Activated CD4-positive, alpha-beta T cell treated with anti-CD3 and anti-CD28 coated beads, Interleukin-2, amount 50 U/mL, for 24 hours (primary cell): ENCODE measurements at places on chromosomes 5 and 9.

DNA sequence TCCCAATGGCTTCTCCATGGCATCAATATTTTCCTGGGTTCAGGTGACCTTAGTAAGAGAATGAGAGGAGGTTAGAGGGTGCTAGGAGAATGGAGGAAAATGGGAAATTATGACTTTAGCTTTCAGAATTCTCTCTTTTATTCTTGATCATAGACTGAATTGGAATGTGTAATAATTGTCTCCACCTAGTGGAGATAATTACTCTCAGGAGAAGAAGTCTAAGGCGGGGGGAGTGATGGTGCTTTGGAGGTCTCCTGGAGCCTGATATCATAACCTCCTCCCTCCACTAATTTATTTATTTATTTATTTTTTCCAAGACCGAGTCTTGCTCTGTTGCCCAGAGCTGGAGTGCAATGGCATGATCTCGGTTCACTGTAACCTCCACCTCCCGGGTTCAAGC lies 221.3 kb downstream of the GRIA1 start:
- DNase-seq: no peak

DNA sequence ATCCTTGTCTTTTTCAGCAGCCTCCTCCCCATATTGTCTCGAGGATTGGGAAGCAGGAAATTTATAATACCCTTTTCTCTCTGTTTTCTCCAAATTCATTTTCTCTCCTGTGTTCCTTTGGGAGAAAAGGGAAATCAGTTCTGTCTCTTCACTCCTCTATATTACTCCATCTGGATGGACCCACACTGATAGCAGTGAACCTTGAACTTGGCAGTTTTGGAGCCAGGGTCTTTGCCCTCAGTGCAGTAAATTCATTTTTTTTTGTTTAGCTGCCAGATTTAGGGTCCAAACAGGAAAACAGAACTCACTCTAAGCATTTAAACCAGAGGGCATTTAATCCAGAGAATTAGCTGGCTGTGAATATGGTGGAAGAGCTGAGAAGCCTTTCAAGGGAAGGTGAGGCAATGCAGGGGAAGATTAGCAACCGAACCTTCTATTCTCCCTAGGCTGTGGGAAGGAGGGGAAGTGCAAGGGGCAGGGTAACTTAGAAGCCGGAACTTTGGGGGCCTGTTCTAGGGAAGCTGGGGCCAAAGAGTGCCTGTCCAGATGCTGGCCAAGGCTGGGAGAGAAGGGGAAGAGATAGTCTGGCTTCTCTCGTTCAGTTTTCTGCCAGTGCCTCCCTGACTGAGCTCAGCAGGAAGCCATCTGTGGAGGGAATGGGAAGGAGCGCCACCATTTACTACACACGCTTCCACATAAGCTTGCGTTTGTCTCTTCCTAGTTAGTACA lies 16.3 kb upstream of the NPR2 start:
- no peak for DNase-seq

GRCh38 chr9:29211580-29212396 lies 1638.5 kb upstream of the C9orf72 start:
- DNase-seq: no peak

DNA sequence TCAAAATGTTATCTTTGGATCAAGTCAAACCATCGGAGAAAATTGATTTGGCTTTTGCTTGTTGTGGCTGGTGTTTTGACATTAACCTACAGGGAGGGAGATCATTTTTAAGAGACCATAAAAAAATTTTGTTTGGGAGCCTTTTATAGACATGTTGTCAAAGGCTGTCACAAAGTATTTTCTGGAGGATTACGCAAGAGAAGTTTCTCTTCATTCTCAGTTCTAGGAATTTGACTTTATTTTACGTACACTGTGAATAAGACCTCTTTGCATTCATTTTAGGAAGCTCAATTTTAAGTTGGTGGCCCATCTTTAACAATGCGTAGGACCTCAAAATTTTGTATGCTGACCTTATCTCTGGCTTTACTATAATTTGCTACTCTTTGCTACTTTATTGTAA lies 50.2 kb upstream of the SLC44A1 start:
- DNase-seq: no peak

- no peak for DNase-seq
These were observed 153.7 kb downstream of the FGF1 start for GRCh38 chr5:142531977-142532780.

- no peak for DNase-seq
These were observed 58.5 kb downstream of the PPIC start for GRCh38 chr5:122978068-122978467.

- no peak for DNase-seq
These were observed 121.0 kb upstream of the RETREG1 start for GRCh38 chr5:16737620-16738364.

DNA sequence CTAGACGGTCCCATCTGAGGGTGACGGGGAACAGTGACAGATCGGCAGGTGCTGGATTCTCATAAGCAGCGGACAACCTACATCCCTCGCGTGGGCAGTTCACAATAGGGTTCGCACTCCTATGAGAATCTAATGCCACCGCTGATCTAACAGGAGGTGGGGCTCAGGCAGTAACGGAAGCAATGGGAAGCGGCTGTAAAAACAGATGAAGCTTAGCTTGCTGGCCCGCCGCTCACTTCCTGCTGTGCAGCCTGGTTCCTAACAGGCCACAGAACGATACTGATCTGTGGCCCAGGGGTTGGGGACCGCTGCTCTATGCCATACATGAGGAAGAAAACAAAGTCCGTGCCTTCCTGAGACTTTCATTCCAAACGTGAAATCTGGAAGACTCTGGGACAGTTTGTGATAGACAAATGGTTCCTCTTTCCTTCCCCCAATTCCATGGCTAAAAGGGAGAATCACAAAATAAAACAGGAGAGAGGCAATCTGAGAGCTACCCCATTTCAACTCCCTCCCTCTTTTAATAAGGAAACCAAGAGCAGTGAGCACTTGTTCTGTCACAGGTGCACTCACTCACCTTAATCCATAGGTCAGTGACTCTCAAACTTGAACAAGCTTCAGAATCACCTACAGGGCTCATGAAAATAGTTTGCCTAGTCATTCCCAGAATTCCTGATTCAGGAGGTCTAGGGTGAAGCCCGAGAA lies 12.1 kb downstream of the PDCL start:
- DNase-seq: peak; percentile 9

GRCh38 chr5:32136342-32136741 lies 37.8 kb downstream of the GOLPH3 start:
- no peak for DNase-seq

DNA sequence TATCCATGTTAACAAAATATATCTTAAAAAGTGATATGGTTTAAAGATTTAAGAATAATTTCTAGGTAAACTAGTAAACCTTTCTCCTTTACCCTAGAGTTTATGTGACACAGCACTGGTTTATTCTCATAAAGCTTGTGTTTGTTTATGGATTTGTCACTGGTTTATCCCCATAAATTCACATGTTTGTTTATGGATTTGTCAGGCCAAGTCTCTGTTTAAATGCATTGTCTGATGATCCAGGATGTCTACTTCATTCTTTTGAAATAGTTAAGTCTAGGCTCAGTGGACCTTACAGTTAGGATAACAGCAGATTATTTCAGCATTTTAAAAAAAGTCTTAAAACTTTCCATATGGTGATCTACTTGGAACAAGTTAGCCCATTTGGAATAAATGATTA lies 334.0 kb downstream of the ARRDC3 start:
- DNase-seq: no peak

GRCh38 chr9:103661663-103662062 lies 432.4 kb upstream of the SMC2 start:
- DNase-seq: no peak

DNA sequence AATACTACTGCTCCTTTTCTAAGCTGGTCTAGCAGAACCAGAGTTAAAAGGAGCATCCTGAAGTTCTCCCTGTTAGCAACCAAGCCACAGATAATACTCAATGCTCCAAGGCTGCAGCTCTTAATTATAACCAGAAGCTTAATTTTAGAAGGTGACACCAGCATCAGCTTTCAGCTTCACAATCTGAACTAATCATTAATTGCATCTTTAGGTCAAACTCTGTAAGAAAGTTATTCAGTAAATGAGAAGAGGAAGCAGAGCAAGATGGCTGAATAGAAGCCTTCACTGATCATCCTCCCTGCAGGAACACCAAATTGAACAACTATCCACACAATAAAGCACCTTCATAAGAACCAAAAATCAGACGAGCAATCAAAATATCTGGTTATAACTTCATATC lies 38.5 kb downstream of the APBA1 start:
- DNase-seq: no peak

DNA sequence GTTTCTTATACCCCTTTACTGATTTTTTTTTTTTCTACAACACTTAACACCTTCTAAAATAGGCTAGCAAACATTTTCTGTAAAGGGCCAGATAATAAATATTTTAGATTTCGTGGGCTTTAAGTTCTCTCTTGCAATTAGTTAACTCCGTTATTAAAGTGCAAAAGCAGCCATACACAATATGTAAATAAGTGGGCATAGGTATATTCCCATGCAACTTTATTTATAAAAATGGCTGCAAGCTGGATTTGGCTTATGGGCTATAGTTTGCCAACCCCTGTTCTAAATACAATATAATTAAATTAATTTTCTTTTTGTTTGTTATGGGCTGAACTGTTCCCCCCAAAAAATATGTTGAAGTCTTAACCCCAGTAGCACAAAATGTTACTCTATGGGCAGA lies 10.8 kb downstream of the IL6ST start:
- no peak for DNase-seq

DNA sequence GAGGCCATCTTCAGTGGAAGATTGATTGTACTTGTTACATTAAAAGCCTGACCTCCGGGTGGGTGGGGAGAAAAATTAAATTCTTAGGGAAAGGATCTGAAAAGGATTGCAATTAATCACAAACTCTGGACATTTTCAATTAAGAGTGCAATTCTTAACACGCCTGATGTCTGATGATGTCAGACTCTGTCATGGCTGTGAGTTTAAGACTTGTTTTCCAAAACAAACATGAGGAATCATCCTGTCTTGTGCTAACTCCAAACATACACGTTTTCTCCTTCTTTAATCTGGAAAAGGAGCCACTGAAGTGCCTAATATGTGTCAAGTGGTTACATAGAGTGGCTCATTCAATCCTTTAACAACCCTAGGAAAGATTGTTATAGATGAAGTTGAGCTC lies 60.4 kb upstream of the SMIM23 start:
- no peak for DNase-seq

DNA sequence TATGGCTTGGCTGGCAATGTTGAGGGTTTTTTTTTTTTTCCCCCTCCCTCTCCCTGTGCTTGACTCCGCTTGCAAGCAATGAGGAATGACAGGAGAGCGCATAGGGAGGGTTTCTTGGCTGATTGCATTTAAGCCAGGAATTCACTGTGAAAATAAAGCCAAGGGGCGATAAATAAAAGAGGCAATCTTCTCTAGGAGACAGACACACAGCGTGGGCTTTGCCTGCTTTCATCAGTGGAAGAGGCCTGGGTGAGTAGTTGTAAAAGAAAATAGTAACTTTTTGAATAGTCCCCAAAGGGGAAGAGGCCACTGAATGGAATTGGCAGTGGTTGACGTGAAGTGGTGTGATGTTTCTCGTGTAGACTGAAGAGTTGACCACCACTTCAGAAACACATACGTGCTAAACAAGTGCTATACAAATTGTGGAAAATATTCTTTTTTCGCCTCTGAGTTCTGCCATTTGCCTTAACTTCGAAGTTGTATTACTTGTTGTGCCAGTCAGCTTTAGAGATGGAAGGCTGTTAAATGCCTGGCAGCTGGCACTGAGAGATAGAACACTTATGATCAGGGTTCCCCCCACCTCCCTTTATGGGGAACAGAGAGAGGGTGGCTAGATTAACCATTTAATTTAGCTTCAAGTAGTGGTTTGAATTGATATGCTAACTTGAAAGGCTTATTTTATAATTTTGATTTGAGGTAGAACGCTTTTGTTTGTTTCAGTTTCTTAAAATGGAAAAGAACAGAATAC lies 3.0 kb downstream of the ZSWIM6 start:
- DNase-seq: no peak

- DNase-seq: no peak
These were observed 269.3 kb downstream of the DMRT2 start for GRCh38 chr9:1319436-1319835.

DNA sequence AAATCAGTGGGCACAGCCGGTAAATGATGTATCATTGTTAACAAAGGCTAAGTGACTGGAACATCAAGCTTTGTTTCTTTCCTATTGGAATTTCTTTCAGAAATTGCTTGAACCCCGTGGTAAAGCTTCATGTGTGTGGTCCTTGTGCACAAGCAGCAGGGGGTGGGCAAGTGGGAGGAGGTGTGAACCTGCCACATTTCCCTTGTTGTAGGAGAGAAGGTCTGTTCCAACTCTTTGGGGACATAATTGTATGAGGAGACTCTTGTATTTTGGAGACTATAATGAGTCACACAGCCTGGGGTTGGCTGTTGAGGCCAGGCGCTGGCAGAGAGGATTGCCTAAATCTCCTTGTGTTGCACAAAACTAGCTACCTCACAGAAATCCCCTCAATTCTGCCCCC lies 620.5 kb downstream of the IRX1 start:
- DNase-seq: no peak

DNA sequence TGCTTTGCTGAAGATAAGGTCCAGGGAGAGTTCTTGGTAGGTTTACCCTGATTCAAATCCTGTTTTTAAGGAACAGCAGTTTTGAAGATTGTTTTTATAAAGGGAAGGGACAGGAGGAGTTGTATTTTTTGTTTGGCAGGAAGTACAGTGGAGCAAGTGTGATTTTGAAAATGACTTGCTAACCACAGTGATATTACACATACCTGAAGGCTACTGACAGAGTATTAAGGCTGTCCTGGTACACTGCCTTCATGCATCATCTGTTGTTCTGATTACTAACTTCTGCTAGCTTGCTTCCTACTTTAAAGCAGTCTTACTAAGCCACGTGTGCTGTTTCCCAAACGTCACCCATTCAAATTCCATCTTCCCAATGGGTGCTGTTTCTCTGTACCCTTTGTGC lies 559.5 kb upstream of the SGCD start:
- DNase-seq: no peak

DNA sequence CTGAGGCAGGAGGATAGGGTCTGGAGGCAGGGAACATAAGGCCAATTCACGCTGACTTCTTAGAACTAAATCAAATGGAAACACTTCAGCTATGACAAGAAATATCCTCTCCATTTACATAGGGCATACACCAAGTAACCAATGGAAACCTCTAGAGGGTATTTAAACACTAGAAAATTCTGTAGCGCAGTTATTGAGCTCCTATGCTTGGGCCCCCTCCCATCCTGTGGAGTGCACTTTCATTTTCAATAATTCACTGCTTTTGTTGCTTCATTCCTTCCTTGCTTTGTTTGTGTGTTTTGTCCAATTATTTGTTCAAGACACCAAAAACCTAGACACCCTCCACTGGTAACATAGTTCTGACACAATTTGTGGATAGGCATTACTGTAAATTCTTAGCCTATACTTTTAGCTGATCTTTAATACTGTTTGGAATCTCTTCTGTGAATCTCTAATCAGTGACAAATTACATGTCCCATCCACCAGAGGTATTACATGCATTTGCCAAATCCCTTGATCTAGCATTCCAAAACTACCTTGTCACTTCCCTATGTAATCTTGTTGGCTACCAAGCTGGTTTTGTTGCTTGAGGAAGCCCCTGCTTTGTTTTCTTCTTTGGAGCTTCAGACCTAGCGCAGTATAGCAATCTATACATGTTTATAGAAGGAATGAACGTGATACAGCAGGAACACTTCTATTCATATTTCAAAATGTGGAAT lies 61.6 kb downstream of the ST8SIA4 start:
- DNase-seq: no peak

GRCh38 chr5:57956636-57957035 lies 474.0 kb upstream of the ACTBL2 start:
- DNase-seq: no peak

GRCh38 chr5:50823568-50823967 lies 157.1 kb downstream of the PARP8 start:
- DNase-seq: no peak
